Activated T-helper 1 cell treated with anti-CD3 and anti-CD28 coated beads, Interleukin-12 subunit alpha, Interleukin-12 subunit beta, Interleukin-2, Interleukin-4 antibody, amounts not matched to agents 30 ng/mL and 10 ng/mL and 1 ng/mL, durations not matched to agents 14 hours and 24 hours and 36 hours (primary cell): ENCODE measurements at places on chromosomes 5 and 9. TPM values are rescaled to one million over a fixed set of nuclear protein-coding genes. Genes with fewer than 3 reads are reported as not detected.

- no peak for DNase-seq
- no peak overlapping the region for H3K27ac ChIP-seq
- H3K4me1 ChIP-seq = no peaks in the 10 kb centered on the region
- H3K36me3 ChIP-seq = no peaks in the 10 kb centered on the region
- H3K27me3 ChIP-seq = peaks cover 12% of the 10 kb centered on the region
These were observed 8.5 kb downstream of the RGMB start for GRCh38 chr5:98781964-98782363.

DNA sequence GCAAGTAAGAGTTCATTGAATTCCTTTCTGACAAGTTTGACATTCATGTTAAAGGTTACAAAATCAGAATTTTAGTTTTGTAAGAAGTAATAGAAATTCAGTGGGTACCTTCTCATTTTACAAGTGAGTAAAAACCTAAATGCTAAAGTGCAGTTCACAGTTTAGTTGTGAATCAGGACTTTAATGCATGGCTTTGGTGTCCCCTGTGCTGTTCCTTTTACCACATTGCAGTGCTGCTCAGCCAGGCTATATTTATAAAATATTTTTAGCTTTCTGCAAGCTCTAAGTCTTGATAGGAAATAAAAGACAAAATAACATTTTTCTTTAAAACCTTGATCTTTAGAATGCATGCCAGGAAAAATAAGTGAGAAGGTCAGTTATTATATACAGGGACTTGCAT, 26.3 kb downstream of the PAM start:
- H3K4me3 ChIP-seq = no peak overlapping the region
- H3K36me3 ChIP-seq = peaks cover 13% of the 10 kb centered on the region
- H3K4me1 ChIP-seq = peaks cover 63% of the 10 kb centered on the region
- no peak for DNase-seq
- H3K27ac ChIP-seq = no peak overlapping the region
- H3K27me3 ChIP-seq = no peaks in the 10 kb centered on the region

GRCh38 chr9:114405294-114406034, 17.7 kb upstream of the AKNA start:
- no peaks in the 10 kb centered on the region for H3K36me3 ChIP-seq
- peak; percentile 71 for DNase-seq
- no peak overlapping the region for H3K27ac ChIP-seq

GRCh38 chr9:107942856-107943255, 453.3 kb upstream of the KLF4 start:
- no peak for DNase-seq
- H3K27ac ChIP-seq = no peak overlapping the region
- no peaks in the 10 kb centered on the region for H3K27me3 ChIP-seq
- H3K36me3 ChIP-seq = no peaks in the 10 kb centered on the region
- H3K4me3 ChIP-seq = no peak overlapping the region
- H3K4me1 ChIP-seq = no peaks in the 10 kb centered on the region

Gene DRD1
- total RNA-seq = not detected in 2 replicates

GRCh38 chr5:126976520-126977172, 53.7 kb downstream of the MARCHF3 start:
- no peaks in the 10 kb centered on the region for H3K36me3 ChIP-seq
- no peaks in the 10 kb centered on the region for H3K27me3 ChIP-seq
- peaks cover 35% of the 10 kb centered on the region for H3K4me1 ChIP-seq
- H3K27ac ChIP-seq = no peak overlapping the region
- no peak for DNase-seq

DNA sequence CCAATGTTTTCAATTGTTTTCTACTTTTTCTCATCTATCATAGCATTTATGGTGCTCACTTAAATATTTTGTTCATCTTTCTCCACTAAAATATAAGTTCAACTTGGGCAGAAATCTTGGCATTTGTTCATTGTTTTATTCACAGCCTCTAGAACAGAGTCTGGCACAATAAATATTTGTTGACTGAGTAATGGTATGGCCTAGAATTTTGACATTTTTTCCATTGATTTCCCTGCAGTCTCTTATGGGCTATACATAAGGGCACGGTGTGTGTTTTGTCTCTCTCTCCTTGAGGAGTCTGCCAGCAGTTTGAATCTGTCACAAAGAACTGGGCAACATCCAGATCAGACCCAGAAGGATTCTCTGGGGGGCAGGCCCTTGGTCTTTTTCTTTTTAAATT, 379.7 kb downstream of the TMEM38B start:
- H3K27ac ChIP-seq = no peak overlapping the region
- no peak overlapping the region for H3K4me3 ChIP-seq
- H3K36me3 ChIP-seq = no peaks in the 10 kb centered on the region
- no peaks in the 10 kb centered on the region for H3K27me3 ChIP-seq
- DNase-seq = no peak
- H3K4me1 ChIP-seq = no peaks in the 10 kb centered on the region

DNA sequence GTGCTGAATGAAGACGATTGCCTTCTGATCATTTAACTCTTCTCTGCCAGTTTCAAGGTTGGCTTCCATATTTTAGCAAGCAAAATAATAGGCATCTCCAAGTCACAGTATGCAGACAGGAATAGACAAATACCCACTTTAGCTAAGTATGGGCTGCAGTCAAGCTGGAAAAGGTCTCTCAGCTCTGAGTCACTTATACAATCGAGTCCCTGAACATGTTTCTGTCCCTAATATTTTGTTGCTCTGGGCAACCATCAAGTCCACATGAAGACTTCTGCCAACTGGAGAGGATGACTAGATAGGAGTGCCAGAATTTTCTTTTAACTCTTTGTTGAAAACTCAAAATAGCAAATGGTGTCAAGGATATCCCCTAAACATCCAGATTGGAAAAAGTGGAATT, 575.3 kb downstream of the RAB3C start:
- H3K27me3 ChIP-seq = peaks cover 2% of the 10 kb centered on the region
- no peak for DNase-seq
- H3K4me1 ChIP-seq = peaks cover 14% of the 10 kb centered on the region

Gene TXNDC8
- total RNA-seq = not detected in 2 replicates

DNA sequence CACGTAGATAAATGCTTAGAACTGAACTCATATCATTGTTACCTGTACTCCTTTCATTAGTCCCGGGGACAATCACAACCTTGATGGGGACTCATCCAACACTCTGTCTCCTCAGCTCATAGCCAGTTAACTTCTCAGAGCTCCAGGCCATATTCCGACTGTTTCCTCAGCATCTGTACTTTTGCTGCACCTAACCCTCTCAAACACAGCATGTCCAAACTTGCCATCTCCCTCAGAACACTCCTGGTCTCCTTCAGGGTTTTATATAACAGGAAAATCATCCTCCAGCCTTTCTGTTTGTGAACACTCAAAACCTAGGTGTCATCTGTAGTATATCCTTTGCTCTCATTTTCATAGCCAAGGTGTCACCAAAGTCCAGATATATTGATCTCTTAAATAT, 150.5 kb downstream of the CDH6 start:
- no peak overlapping the region for H3K4me3 ChIP-seq
- H3K36me3 ChIP-seq = no peaks in the 10 kb centered on the region
- no peak overlapping the region for H3K27ac ChIP-seq
- H3K4me1 ChIP-seq = no peaks in the 10 kb centered on the region
- DNase-seq = no peak
- H3K27me3 ChIP-seq = no peaks in the 10 kb centered on the region

Gene NPR3
- total RNA-seq = not detected in 2 replicates

DNA sequence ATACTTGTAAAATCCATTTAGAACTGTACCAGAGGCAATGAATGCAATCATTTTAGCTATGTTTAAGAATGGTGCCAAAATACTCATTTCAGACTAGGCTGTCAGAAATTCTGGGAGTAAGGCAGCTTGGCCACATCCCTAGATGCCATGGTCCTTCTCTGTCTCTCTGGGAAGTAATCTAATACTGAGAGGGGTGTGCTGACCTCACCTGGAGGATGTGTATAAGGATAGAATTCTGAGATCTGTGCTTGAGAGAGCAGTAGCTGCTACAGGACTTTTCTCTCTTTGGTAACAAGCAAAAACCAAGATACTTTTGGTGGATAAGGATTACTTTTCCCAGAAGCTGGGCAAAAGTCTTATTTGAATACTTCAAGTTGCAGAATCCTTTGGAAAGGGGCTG, 68.1 kb upstream of the MRPS30 start:
- H3K4me3 ChIP-seq = no peak overlapping the region
- no peak overlapping the region for H3K27ac ChIP-seq
- no peaks in the 10 kb centered on the region for H3K4me1 ChIP-seq
- DNase-seq = no peak

DNA sequence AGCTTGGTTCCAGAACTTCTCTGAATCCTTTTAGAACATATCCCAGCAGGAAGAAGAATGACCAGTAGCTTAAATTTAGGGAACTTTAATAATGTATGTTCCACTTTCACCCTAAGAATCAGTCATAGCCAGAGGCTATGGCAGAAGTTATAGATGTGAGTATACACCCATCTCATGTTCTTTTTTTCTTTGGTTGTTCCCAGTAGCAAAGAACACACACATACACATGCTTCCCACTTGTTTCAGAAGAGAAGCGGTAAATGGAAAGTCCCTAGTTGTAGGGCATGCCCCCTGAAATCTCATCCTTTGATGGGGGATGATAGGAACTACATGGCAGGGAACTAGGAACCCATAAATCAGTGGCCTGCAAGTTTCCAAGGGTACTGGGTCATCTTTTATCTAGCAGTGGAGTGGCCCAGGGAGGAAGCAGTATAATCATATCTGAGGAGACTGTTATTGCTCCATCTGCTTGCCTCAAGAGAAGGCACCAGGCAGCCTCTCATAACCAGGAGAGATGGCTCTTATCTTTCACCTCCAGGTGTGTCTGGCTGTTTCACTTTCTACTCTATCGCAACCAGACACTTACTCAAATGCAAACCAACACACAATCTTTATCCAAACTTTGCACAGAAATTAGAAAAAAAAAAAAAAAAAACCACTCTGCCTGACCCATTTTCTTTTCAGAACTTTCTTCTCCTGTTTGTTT, 109.5 kb downstream of the SNCAIP start:
- no peaks in the 10 kb centered on the region for H3K4me1 ChIP-seq
- H3K36me3 ChIP-seq = no peaks in the 10 kb centered on the region
- DNase-seq = no peak

DNA sequence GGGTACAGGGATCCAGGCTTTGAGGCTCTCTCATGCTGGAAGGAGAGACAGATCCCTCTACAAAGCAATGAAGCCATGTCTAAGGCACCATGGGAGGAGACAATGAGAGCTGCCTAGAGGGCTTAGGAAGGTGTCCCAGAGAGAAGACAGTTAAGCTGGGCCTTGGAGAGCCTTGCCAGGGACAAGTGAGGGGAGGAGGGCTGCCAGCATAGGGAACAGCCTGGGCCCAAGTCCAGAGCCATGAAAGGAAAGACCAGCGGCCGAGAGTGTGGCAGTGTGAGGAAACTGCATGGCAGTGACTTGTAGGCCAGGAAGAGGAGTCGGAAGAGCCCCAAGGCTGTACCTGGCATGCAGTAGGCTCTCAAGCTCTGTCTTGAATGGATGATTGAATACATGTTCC, 88.5 kb downstream of the PSD2 start:
- no peak overlapping the region for H3K4me3 ChIP-seq
- peaks cover 9% of the 10 kb centered on the region for H3K27me3 ChIP-seq
- no peak overlapping the region for H3K27ac ChIP-seq

DNA sequence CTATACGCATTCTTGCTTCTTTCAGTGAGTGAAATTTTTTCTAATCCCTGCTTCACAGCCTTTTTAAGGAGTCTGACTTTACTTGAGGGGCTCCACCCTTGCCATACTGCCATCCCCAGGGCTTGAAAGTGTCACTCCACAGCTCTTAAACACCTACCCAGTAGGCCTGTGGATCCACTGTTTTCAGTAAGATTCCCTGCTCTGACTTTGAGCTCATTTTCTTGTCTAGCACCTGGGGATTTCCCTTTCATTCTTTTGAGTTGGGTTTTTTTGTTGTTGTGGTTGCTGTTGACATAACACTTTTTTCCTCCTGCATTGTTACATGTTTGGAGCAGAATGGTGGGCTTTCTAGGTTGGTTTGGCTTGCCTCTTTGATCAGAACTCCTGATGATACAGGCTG, 23.6 kb downstream of the SREK1IP1 start:
- DNase-seq = no peak
- H3K27ac ChIP-seq = no peak overlapping the region
- peaks cover 7% of the 10 kb centered on the region for H3K4me1 ChIP-seq

DNA sequence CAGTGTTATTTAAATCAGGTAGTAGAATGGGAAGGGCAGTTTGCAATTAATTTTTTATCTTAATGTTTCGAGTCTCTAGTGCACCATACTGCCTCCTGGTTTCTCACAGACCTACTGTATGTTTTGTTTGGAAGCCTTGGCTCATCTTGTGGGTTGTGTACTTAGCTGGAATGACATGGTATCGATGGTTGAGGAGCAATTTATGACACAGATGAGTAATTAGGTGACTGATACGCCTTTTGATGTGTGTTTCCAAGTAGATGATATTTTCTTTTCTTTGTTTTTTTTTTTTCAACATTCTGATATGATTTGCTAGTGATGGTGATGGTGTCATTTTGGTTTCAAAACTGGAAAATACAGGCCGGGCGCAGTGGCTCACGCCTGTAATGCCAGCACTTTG, 16.1 kb downstream of the BASP1 start:
- no peak overlapping the region for H3K27ac ChIP-seq
- no peaks in the 10 kb centered on the region for H3K27me3 ChIP-seq
- no peak overlapping the region for H3K4me3 ChIP-seq
- peaks cover 10% of the 10 kb centered on the region for H3K4me1 ChIP-seq
- no peaks in the 10 kb centered on the region for H3K36me3 ChIP-seq

Gene GPR150
- 0.22 and 0.26 TPM in 2 replicates for total RNA-seq

DNA sequence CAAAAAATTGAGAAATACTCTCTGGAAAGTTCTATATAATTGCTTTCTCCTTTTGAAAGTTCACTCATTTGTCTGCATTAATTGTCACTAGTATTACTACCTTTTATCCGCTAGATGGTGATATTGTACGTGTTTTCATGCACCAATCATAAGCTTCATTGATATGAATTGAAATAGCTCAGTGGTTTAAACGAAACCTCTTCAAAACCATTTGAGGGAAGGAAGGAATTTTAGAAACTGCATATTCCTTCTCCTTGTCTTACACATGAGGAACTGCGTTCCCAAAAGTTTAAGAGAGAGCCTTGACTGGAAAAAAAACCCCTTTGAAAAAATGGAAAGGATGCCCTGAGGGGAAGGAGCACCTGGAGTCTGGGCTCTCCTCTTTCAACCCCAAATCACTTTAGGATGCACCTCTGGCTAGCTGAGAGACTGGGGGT, 98.6 kb downstream of the YTHDC2 start:
- no peak overlapping the region for H3K4me3 ChIP-seq
- H3K27me3 ChIP-seq = peaks cover 6% of the 10 kb centered on the region
- H3K36me3 ChIP-seq = no peaks in the 10 kb centered on the region
- no peak for DNase-seq
- H3K27ac ChIP-seq = no peak overlapping the region
- H3K4me1 ChIP-seq = peaks cover 5% of the 10 kb centered on the region

GRCh38 chr5:109939116-109939682, 249.5 kb downstream of the MAN2A1 start:
- H3K36me3 ChIP-seq = peaks cover 1% of the 10 kb centered on the region
- no peaks in the 10 kb centered on the region for H3K27me3 ChIP-seq
- H3K27ac ChIP-seq = no peak overlapping the region
- peaks cover 30% of the 10 kb centered on the region for H3K4me1 ChIP-seq
- H3K4me3 ChIP-seq = no peak overlapping the region
